Left lung (tissue), 14 donors: ENCODE measurements at places on chromosomes 3 and 15. TPM values are rescaled to one million over a fixed set of nuclear protein-coding genes. Genes with fewer than 3 reads are reported as not detected.

DNA sequence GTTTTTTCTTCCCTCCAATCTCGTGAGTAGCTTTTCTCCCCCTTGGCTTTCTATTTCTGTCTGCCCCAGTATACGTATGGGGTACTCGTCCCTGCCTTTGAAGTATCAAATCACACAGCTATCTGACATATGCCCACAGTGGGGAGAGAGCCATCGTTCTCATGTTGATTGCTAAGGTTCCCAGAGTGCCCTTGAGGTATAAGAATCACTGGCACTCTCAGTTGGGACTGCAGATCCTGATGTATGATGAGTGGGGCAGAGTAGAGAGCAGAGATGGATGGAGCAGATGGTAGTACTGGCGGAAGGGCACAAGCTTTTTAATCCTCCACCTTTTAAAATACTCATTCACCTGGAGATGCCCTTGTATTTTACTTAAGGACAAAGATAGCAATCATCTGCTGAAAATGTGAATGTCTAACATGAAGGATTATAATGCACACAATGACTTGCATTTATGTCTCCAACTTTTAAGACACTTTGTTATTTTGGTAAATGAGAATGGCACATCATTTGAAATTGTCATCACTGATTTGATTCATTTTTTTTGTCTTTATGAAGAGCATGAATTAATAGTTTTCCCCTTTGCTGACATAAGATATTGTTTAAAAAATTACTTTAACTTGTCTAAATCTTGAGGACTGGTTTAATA lies 239.6 kb downstream of the NR1D2 start:
- DNase-seq: no peak
- no peaks in the 10 kb centered on the region for H3K36me3 ChIP-seq
- H3K4me3 ChIP-seq: no peak overlapping the region
- no peaks in the 10 kb centered on the region for H3K4me1 ChIP-seq

- no peak for DNase-seq
- H3K36me3 ChIP-seq: no peaks in the 10 kb centered on the region
- H3K4me3 ChIP-seq: peak overlapping the region; percentile 0
- H3K27ac ChIP-seq: peak overlapping the region; percentile 78
These were observed 46.4 kb downstream of the C2CD4B start for GRCh38 chr15:62118520-62119226.

- H3K4me3 ChIP-seq: no peak overlapping the region
- no peak for DNase-seq
- H3K4me1 ChIP-seq: no peaks in the 10 kb centered on the region
- H3K27ac ChIP-seq: no peak overlapping the region
These were observed 13.2 kb downstream of the PFN2 start for GRCh38 chr3:149957361-149958125.

GRCh38 chr3:37980462-37981347 lies 9.9 kb upstream of the VILL start:
- no peak for DNase-seq
- peak overlapping the region; percentile 89 for H3K27ac ChIP-seq
- H3K4me3 ChIP-seq: no peak overlapping the region
- H3K4me1 ChIP-seq: no peaks in the 10 kb centered on the region
- peaks cover 24% of the 10 kb centered on the region for H3K36me3 ChIP-seq

DNA sequence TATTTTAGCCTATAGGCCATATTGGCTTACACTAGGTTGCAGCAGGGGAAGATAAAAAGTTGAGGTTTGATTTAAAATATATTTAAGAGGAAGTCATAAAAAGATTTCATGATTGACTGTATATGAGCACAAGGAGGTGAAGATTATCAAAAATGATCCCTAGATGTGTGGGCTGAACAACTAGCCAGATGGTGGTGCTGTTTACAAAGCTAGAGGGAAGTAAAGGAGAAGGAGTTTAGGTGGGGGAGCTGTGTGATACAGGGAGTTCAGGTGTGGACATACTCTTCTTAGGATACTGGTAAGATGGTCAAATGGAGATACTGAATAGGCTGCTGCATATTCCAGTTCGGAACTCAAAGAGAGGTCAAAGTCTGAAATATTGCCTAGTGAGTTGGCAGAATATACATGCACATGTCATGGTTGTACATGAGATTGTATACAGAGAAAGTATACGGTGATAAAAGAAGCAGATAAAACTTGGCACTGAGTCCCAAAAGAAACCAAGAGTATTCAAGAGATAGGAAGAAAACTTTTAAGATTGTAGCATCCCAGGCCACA lies 727.8 kb downstream of the NLGN1 start:
- H3K27me3 ChIP-seq: no peaks in the 10 kb centered on the region
- no peaks in the 10 kb centered on the region for H3K36me3 ChIP-seq

GRCh38 chr3:55441499-55441898 lies 45.6 kb downstream of the WNT5A start:
- no peaks in the 10 kb centered on the region for H3K36me3 ChIP-seq
- H3K4me3 ChIP-seq: no peak overlapping the region
- H3K27ac ChIP-seq: no peak overlapping the region
- no peak for DNase-seq

- H3K4me1 ChIP-seq: peaks cover 5% of the 10 kb centered on the region
- peaks cover 11% of the 10 kb centered on the region for H3K36me3 ChIP-seq
- peak overlapping the region; percentile 98 for H3K27ac ChIP-seq
- DNase-seq: no peak
- no peak overlapping the region for H3K4me3 ChIP-seq
- H3K27me3 ChIP-seq: no peaks in the 10 kb centered on the region
These were observed 1.1 kb upstream of the GYG1 start for GRCh38 chr3:148990236-148990635.

- no peaks in the 10 kb centered on the region for H3K27me3 ChIP-seq
- no peaks in the 10 kb centered on the region for H3K36me3 ChIP-seq
- H3K4me1 ChIP-seq: no peaks in the 10 kb centered on the region
- no peak overlapping the region for H3K4me3 ChIP-seq
- H3K27ac ChIP-seq: no peak overlapping the region
These were observed 32.1 kb downstream of the DCBLD2 start for GRCh38 chr3:98869391-98869790.

DNA sequence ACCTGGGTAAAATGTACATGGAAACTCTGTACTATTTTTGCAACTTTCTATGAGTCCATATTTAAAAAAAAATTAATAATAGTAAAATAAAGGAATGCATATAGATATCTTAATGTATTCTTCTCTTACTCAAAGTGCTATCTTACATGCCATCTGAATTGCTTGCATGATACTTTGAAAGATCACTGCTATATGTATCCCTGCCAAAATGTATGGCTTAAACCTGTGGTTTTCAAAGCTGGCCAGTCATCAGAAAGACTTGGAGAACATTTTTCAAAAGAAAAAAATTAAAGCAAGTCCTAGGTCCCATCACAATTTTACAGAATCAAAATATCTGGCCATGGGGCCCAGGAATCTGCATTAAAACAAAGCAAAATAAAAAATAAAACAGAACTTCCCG lies 262.1 kb downstream of the LPP start:
- H3K36me3 ChIP-seq: no peaks in the 10 kb centered on the region
- no peak for DNase-seq
- H3K27me3 ChIP-seq: no peaks in the 10 kb centered on the region

- peaks cover 32% of the 10 kb centered on the region for H3K27me3 ChIP-seq
- H3K36me3 ChIP-seq: no peaks in the 10 kb centered on the region
- H3K27ac ChIP-seq: no peak within 1 kb of the TSS
- H3K4me3 ChIP-seq: peak within 1 kb of the TSS; percentile 41
- H3K4me1 ChIP-seq: peaks cover 6% of the 10 kb centered on the region
These were observed at the start of gene GADL1 for GRCh38 chr3:30894521-30895251. GADL1 (minus strand) TSS chr3:30894661; CDS start chr3:30894614, 47 bp downstream.

- H3K27me3 ChIP-seq: no peaks in the 10 kb centered on the region
- H3K36me3 ChIP-seq: no peaks in the 10 kb centered on the region
- H3K4me3 ChIP-seq: peak overlapping the region; percentile 81
- peaks cover 39% of the 10 kb centered on the region for H3K4me1 ChIP-seq
- H3K27ac ChIP-seq: peak overlapping the region; percentile 99
These were observed 1.2 kb downstream of the NR2C2 start for GRCh38 chr3:14948609-14949038.

- H3K27me3 ChIP-seq: no peaks in the 10 kb centered on the region
- H3K27ac ChIP-seq: no peak overlapping the region
- no peaks in the 10 kb centered on the region for H3K36me3 ChIP-seq
- DNase-seq: no peak
These were observed 189.7 kb downstream of the PDZRN3 start for GRCh38 chr3:73435055-73435454.

DNA sequence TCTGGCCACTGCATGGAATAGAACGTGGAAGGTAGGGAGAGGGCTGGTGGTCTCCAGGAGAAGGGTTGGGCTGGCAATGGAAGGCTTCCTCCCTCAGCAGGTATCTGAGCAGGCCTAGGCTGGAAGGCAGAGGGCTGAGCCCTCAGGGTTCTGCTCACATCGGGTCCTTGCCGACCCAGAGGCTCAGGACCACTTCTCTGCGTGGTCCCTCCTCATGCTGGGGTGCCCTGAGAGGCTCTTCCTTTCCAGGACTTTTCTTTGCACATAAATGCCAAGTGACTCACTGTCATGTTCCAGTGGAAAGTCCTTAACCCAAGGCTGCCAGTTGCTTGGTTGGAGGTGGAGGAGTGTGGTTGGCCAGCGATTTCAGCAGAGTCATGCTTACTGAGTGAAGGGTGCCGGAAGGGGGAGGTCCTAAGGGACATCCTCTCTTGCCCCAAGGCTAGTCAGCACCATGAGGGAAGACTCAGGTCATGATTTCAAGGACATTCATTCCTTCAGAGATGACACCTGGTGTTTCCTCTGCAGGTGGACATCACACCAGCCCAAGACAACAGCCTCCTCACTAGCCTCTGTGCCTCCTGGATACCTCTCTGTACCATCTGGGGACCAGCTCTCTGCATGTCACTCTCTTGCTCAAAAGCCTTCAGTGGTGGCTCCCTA lies 8.2 kb downstream of the SLC6A6 start:
- no peak for DNase-seq
- H3K4me1 ChIP-seq: peaks cover 100% of the 10 kb centered on the region
- H3K4me3 ChIP-seq: no peak overlapping the region
- no peaks in the 10 kb centered on the region for H3K27me3 ChIP-seq
- H3K27ac ChIP-seq: peak overlapping the region; percentile 90

- H3K4me1 ChIP-seq: no peaks in the 10 kb centered on the region
These were observed 167.4 kb downstream of the GAP43 start for GRCh38 chr3:115790759-115791158.

DNA sequence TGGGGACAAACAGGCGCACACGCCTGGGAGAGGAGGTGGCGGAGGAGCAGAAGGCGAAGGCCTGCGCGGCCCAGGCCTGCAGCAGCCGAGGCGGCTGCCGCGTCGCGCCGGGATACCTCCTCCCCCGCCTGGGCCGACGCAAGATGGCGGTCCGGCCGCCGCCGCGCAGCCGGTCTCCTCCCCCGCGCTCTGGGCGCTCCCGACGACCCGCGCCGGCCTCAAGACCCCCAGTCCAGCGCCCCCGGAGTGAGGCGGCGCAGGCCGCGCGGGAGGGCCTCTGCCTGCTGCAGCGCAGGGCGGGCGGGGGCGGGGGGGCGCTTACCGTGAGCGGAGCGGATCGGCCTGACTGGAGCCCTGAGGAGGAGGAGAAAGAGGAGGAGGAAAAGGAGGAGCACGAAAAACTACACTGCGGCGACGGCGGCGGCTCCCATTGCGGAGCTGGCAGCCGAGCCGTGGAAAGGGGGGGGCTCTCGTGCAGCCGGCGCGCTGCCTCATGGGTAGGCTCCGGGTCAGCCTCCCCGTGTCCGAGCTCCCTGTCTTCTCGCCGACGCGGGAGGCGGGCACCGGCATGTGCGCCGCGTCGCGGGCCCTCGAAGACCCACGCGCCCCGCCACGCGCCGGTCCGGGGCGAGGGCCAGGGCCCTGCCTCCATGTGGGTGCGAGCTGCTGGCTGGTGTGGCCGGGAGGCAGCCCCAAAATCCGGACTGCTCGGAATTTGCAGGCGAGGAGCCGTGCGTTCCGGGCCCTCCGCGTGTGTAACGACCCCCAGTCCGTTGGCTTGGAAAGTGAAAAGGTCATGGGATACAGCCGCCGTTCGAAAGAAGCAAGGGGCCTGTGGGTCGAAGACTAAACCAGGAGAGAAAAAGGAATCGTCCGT lies at the start of gene ZNF280D:
Gene ZNF280D, minus strand, starts transcription at position 374 of the 877 bp plus-strand sequence. CDS start 26,400 bp downstream, outside the sequence.
- no peaks in the 10 kb centered on the region for H3K27me3 ChIP-seq
- H3K36me3 ChIP-seq: no peaks in the 10 kb centered on the region
- H3K27ac ChIP-seq: peak within 1 kb of the TSS; percentile 95
- H3K4me3 ChIP-seq: peak within 1 kb of the TSS; percentile 57

DNA sequence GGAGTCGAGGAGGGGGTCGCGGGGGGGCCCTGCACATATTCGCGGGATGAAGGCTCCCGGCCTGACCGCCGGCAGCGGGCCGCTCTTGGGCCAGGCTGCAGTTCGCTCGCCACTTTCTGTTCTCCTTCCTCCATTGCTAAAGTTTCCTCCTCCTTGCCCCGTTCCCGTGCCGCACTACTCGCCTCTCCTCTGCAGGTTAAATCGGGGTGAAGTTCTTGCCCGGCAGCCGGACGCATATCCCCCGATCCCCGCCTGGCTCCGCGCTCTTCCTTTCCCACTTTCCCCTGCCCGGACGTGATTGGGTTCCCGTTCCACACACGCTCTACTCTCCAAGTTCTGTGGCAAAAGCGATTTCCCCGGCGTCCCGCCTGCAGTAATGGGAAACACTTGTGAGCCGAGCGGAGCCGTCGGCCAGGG lies 556 bp downstream of the CRYBG3 start:
- peaks cover 27% of the 10 kb centered on the region for H3K4me1 ChIP-seq
- H3K4me3 ChIP-seq: peak overlapping the region; percentile 78
- peaks cover 41% of the 10 kb centered on the region for H3K27me3 ChIP-seq
- DNase-seq: peak; percentile 81
- H3K27ac ChIP-seq: peak overlapping the region; percentile 92

DNA sequence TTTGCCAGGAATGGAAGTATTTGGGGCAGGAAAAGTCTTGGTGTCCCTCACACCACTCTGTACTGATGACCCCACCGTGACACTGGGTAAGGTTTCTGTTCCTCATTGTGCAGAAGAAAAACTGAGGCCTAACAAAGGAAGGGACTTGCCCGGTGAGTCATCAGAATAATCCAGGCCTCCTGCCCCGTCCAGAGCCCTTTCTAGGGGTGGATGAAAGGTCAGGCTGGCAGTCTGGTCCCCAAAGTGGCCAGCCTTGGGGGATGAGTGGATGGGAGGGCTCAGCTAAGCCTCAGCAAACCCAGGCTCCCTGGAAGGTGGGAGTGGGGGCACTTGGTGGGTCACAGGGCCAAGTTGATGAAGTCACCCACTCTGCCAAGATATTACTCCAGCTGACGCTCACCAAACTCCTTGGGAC lies 2.3 kb upstream of the DNAH1 start:
- peak; percentile 74 for DNase-seq
- H3K4me1 ChIP-seq: peaks cover 40% of the 10 kb centered on the region
- no peaks in the 10 kb centered on the region for H3K36me3 ChIP-seq
- H3K27ac ChIP-seq: peak overlapping the region; percentile 39

DNA sequence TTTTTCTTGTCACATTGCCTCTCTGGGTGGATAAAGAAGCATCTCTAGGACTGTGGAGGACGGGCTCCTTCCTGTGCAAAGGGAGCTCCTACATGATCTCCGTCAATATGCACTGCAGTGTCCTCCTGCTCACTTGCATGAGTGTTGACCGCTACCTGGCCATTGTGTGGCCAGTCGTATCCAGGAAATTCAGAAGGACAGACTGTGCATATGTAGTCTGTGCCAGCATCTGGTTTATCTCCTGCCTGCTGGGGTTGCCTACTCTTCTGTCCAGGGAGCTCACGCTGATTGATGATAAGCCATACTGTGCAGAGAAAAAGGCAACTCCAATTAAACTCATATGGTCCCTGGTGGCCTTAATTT lies 478 bp downstream of the GPR15 start:
- H3K27me3 ChIP-seq: no peaks in the 10 kb centered on the region
- H3K36me3 ChIP-seq: no peaks in the 10 kb centered on the region
- H3K4me1 ChIP-seq: no peaks in the 10 kb centered on the region
- DNase-seq: no peak
- H3K27ac ChIP-seq: no peak overlapping the region

The SACM1L gene
- total RNA-seq: 69.8 TPM

The LRRC15 gene
- total RNA-seq: 6.2 TPM

The ACSBG1 gene
- total RNA-seq: not detected
